Urinary bladder (tissue), 4 donors: ENCODE measurements at places on chromosomes 7 and 10. TPM values are rescaled to one million over a fixed set of nuclear protein-coding genes. Genes with fewer than 3 reads are reported as not detected.

DNA sequence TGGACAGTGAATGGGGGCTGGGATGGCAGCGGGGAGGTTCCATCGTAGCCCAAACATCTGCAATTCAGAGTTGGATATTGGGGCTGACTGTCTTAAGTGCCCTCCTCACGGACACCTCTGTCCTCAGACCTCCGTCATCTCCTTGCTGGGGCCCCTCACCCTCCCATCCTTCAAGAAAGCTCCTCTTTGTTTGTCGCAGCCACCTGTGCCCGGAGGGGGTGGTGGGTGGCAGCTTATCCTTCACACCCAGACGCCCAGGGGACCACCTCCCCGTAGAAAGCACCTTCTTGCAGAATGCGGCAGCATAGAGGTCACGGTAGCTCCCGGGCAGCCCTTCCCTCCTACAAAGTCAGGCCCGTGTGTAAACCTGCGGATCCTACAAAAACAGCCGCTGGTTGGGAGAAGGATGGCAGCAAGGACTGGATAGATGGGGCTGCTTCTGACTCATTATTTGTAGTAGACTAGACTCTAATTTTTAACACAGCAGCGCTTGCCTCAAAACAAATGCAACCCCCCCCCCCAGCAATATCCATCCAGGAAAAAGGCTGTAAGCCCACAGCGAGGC is 1.3 kb upstream of the PTPRN2 start:
- DNase-seq: no peak

- no peak for DNase-seq
These were observed 583.5 kb downstream of the CNTNAP2 start for GRCh38 chr7:146700015-146700560.

GRCh38 chr10:17453373-17454091 is 863 bp downstream of the ST8SIA6 start:
- no peak for DNase-seq

DNA sequence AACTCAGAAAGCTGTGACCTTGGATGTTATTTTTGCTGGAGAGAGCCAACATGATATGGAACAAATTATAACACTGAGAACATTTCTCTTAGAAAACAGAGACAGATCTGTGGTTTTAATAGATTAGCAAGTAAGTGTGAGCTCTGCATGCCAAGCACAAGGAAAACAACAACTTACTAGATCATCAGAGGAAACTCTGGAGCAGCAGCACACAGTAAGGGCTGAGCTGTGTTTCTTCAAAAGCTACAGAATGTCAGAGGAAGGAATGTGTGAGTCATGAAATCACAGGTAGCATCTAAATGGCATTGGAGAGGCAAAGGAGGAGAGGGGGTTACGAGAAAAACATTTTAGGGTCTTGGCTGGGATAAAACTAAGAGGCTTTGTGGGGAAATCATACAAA is 283.4 kb upstream of the FZD8 start:
- DNase-seq: no peak

The KIAA1217 gene
- 18.0 TPM for total RNA-seq

DNA sequence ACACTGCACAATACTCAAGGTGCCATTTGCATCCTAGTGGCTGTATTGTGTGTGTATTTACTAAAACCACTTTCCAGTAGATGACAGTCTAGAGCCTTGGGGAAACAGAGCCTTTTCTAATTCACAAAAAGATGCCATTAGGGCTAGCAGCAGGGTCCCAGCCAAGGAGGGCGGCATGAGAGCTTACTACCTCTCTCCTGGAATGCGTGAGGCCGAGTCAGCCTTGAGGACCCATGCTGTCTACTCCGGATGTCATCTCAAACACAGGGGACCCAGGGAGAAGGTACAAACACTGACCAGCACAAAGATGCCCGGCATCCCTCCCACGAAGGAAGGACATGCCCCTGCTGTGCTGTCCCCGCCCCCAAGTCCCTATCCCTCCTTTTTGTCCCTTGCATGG is 65.5 kb downstream of the CYCS start:
- no peak for DNase-seq

- no peak for DNase-seq
These were observed 147.8 kb downstream of the ADAM12 start for GRCh38 chr10:126240483-126240882.

The ATE1 gene
- 62.7 TPM for total RNA-seq

The TMEM140 gene
- total RNA-seq: 9.2 TPM

The INPP5A gene
- 61.0 TPM for total RNA-seq

DNA sequence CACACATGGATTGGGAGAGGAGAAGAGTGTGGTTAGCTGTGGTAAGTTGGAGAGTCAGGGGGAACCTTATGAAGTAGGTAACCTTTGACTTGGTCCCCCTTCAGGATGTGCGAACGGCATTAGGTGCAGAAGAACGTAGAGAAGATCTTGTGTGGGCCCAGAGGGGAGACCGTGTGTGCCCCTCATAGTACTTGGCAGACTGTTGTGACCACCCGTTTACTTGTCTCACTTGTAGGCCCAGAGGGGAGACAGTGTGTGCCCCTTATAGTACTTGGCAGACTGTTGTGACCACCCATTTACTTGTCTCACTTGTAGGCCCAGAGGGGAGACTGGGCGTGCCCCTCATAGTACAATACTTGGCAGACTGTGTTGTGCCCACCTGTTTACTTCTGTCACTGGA is 2.6 kb downstream of the GTPBP4 start:
- no peak for DNase-seq

GRCh38 chr10:86721232-86721631 is 35.2 kb upstream of the BMPR1A start:
- DNase-seq: no peak

- no peak for DNase-seq
These were observed 243.0 kb downstream of the PLXNA4 start for GRCh38 chr7:132333301-132333700.

The RSPH10B gene
- not detected for total RNA-seq

- no peak for DNase-seq
These were observed 303.2 kb upstream of the KAT6B start for GRCh38 chr10:74523199-74523598.

- DNase-seq: no peak
These were observed 84.1 kb downstream of the EZH2 start for GRCh38 chr7:148799893-148800555.

The NUTM2A gene
- 0.69 TPM for total RNA-seq

DNA sequence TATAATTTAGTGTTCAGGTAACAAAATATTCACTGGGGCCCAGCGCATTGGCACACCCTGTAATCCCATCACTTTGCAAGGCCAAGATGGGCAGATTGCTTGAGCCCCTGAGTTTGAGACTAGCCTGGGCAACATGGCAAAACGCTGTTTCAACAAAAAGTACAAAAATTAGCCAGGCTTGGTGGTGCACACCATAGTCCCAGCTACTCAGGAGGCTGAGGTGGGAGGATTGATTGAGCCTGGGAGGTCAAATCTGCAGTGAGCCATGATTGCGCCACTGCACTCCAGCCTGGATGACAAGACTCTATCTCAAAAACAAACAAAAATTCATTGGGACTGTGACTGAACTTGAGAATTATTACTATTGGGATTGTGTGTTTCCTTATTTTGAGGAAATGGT is 40.4 kb upstream of the TRUB1 start:
- no peak for DNase-seq

DNA sequence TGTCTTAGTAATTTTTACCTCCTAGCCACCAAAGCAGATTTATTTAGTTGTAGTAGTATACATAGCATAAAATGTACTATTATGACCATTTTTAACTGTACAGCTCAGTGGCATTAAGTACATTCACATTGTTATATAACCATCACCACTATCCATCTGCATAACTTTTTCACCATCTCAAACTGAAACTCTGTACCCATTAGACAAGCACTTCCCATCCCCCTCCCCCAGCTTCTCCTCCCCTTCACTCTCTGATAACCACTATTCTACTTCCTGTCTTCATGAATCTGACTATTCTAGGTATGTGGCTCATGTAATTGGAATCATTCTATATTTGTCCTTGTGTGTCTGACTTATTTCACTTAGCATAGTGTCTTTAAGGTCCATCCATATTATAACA is 71.9 kb downstream of the MRPL32 start:
- DNase-seq: no peak

- DNase-seq: no peak
These were observed 135.2 kb downstream of the INHBA start for GRCh38 chr7:41567731-41568114.

GRCh38 chr7:87359366-87359765 is 13.9 kb downstream of the CROT start:
- DNase-seq: no peak

The PNLIP gene
- total RNA-seq: not detected

DNA sequence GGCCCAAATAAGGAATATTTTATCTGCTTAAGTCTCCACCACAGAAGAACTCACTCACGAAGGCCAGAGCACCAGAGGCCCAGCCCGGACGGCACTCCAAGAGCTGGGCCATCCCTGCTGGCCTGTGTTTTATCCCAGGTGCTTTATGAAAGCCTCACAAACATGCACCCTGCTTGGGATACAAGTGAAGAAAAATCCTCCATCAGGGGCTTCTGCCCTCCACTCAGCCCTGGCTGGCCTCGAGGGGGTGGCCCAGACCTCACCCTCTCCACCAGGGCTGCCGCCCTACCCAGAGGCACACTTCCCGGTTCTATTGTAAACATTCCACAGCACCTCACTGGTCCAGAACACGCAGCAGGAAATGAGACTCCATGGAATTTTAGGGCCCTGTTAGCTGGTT is 19.8 kb upstream of the DNAAF5 start:
- no peak for DNase-seq

DNA sequence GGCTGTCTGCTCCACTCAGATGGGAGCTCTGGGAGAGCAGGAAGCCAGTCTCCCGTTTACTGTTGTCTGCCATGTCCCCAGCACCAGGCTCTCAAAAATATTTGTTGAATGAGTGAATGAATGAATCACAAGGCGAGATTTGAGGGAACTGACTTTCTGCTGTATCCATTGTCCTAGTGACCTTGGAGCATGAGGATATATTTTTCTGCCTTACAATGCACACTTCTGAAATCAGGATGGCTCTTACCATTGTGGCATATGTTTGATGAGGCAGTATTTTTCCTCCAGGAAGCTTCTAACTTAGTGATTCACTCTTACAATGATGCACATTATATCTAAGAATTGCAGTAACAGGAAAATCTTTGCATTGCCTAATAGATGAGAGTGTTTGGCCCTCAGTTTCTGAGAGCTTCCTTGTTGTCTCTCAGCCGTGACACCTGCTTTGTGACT is 136.4 kb downstream of the RPS24 start:
- no peak for DNase-seq

The NME8 gene
- total RNA-seq: not detected

- DNase-seq: no peak
These were observed 14.7 kb upstream of the SAMD8 start for GRCh38 chr10:75096749-75097148.

DNA sequence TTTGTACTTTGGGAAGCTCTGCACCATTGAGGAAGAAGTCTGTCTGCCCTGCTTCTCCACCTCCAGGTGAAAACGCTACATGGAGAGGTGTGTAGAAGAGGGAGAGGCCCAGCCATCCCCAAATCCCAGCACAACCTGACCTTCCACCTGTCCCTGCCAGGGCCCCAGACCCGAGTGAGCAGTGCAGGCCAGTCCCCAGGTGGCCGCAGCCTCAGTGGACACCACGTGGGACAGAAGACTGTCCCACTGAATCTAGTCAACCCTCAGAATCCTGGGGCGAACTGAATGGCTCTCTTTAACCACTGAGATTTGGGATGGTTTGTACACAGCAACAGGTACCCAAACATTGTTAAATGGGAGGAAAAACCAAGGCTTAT is 29.9 kb upstream of the GALNTL5 start:
- DNase-seq: no peak

The EGR2 gene
- 2.3 TPM for total RNA-seq

DNA sequence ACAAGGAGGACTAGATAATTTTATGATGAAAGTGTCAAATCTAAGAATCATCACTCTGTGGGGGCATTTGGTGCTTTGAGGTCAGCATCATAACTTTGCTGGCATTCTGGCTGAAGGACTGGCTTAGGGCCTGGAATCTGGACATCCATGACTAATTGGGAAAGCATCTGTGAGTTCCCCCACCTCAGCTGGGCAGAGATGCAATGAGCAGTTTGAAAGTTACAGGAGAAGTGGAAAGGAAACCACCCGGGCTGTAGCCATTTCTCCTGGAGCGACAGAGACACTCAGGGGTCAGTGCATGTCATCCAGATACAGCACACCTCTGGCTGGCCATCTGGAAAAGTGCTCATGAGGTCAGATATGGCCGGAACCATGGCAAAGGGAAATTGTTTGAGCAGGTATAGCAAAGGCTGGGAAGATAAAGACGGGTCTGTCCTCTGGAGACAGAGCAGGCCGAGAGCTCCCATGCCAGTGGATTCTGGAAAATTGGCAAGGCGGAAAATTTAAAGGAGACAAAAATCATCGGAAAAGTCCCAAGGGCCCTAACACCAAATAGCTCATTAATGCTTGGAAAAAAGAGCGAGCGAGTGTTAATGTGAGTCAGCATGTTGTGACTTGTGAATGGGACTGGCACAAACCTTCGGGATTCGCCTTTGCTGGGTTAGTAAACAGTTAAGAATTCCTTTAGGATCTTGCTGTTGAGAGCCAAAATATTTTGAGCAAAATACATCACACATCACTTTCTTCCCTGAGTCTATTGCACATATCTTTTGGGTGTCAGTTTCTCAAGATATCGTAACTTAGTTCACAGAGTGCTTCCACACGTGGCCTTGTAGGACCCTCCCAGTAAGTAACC is 188.4 kb upstream of the AGK start:
- no peak for DNase-seq

DNA sequence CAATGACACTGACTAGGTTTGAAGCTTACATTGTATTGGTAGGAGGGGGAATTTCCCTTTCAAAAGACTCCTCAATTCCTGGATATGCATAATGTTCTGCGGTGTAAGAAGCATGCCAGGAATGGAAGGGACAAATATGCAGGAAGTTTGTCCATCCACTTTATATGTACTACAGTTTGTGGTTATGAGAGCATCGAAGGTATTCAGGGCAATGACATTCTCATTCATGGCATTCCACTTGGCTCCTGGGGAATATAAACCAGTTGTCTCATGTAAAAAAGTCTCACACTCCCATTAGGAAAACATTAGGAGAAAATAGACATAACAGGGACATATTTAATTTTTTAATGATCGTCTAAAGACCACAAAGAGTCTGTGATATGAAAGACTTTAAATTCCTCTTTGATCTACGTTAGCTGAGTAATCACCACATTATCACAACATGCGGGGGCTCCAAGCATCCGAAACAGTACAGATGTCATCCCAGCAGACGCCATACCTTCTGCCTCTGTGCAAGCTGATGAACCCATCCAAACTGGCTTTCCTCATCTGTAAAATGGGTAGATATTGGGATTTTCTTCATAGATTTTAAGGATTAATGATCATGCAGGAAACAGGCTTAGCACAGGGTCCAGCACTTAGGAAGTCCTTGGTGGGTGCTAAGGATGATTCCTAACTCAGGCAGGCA is 675.3 kb downstream of the INHBA start:
- DNase-seq: no peak

DNA sequence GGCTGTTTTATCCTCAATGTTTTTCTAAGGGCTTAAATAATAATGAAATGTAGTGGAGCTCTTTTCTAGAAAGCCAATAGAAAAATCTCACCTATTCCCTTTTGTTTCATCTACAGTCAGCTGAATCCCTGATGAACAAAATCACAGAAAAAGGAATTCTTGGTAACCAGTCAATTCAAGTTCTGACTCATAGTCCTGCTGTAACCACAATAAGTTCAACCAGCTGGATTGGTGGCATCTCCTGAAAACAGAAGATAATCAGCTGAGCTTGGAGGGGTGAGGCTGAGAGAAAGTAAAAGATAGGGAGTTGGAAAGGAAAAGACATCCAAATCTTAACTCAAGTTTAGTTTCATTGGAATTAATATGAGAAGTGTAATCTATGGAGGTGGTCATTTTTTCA is 772.1 kb downstream of the CCSER2 start:
- DNase-seq: no peak
